ENCODE measurements at places on chromosomes 5 and 9.

DNA sequence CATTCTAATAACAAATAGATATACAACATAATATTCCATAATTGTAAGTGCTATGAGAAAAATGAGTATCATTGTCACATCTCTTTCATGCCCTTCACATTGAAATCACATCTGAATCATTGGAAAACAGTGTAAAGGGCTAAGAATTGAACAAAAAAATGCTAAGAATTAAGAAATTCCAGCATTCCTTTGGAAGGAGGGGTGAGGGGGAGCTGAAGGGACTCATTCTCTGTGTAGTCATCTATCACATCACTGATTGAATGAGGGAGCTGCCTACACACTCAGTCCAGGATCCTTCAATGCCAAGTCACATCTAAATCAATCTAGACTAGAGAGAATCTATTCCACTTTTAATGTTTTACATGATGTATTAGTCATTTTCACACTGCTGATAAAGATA is 286.6 kb downstream of the DTWD2 start:
- no peak for DNase-seq

GRCh38 chr5:149289301-149289700 is 17.6 kb downstream of the AFAP1L1 start:
- no peak for DNase-seq

- DNase-seq, result no peak
Measured at GRCh38 chr9:92736563-92737215, 27.9 kb downstream of the BICD2 start.

DNA sequence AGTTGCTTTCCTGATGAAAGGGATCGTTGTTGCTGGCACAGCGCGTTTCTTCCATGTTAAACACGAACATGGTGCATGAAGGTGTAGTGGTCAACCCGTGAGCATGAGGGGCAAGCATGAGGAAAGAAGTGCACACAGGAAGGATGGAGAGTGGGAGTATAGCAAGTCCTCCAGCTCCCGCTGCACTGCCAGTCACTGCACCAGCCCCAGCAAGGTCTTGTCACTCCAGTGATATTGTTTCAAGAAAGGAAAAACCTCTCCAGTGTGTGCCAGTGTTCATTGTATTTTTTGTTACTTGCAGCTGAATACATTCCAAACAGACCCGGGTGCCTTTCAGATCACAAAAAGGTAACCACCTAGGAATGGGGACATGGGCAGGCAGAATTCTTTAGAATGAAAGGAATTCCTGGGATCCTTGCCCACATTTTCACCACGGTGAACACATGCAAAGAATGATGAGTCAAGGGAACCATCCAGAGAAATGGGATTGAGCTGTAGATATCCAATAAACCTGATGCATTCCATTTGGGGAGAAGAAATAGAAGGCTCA is 186.3 kb downstream of the AOPEP start:
- no peak for DNase-seq

GRCh38 chr5:149902177-149902576 is 42.4 kb downstream of the PDE6A start:
- DNase-seq, result no peak

DNA sequence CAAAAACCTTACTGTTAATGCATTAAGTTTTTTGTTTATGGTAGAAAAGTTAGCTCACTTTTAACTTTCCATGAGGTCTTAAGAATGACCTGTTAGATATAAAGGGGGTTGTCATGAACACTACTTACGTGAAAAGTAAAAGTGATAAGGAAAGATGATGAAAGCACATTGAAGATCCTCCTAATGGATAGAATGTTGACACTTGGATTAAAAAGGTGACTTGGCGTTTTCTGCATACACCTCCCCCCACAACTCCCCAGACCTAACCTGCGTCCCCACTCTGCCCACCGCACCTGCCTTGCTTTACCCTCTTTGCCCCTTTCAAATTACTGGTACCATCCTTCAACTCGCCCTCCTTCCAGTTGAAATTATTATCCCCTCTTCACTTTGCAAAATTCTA is 32.0 kb downstream of the TJP2 start:
- no peak for DNase-seq

GRCh38 chr9:93931905-93932304 is 23.2 kb downstream of the BARX1 start:
- no peak for DNase-seq

DNA sequence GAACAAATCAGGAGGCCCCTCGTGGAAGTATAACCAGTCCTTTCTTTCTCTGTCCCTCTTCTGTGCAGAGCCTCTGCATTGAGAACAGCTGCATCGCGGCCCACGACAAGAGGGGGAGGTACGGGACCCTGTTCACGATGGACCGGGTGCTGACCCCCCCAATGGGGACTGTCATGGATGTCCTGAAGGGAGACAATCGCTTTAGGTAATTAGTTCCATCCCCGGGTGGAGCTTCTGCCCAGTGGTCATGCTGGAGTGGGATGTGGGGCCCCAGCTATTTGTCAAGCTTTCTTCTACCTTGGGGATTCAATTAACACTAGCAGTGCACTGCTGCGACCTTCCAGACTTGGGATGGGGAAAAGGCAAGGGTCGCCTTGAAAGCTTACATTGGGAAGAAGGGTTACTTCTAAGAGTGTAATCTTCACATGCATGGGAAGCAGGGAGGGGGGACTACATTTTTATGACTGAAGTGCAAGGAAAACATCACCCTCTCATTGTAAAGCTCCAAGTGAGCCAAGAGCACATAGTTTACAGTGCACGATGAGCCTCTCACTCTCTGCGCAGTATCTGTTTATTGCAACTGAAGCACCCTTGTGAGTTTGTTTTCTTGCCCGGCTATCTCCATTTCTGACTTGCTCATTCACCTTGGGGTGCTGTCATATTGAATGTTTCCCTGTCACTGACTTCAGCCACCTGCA is 27.0 kb downstream of the TGFBI start:
- DNase-seq, result no peak

GRCh38 chr5:119400245-119400644 is 44.4 kb downstream of the TNFAIP8 start:
- no peak for DNase-seq

DNA sequence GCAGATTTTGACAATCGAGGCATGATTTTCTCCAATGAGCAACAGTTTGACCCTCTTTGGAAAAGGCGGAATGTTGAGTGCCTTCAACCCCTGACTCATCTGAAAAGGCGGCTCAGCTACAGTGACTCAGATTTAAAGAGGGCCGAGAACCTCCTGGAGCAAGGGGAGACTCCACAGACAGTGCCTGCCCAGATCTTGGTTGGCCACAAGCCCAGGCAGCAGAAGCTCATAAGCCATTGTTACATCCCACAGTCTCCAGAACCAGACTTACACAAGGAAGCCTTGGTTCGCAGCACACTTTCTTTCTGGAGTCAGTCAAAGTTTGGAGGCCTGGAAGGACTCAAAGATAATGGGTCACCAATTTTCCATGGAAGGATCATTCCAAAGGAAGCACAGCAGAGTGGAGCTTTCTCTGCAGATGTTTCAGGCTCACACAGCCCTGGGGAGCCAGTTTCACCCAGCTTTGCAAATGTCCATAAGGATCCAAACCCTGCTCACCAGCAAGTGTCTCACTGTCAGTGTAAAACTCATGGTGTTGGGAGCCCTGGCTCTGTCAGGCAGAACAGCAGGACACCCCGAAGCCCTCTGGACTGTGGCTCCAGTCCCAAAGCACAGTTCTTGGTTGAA is 13.6 kb downstream of the PTPDC1 start:
- no peak for DNase-seq

Measured in stimulated activated CD8-positive, alpha-beta memory T cell treated with anti-CD3 and anti-CD28 coated beads, Interleukin-4, amount 100 ng/mL, for 1 hour (primary cell).